ENCODE measurements at places on chromosomes 13 and 19.
A peak's percentile ranks its signal among the peaks of the same experiment; 100 is the strongest.

DNA sequence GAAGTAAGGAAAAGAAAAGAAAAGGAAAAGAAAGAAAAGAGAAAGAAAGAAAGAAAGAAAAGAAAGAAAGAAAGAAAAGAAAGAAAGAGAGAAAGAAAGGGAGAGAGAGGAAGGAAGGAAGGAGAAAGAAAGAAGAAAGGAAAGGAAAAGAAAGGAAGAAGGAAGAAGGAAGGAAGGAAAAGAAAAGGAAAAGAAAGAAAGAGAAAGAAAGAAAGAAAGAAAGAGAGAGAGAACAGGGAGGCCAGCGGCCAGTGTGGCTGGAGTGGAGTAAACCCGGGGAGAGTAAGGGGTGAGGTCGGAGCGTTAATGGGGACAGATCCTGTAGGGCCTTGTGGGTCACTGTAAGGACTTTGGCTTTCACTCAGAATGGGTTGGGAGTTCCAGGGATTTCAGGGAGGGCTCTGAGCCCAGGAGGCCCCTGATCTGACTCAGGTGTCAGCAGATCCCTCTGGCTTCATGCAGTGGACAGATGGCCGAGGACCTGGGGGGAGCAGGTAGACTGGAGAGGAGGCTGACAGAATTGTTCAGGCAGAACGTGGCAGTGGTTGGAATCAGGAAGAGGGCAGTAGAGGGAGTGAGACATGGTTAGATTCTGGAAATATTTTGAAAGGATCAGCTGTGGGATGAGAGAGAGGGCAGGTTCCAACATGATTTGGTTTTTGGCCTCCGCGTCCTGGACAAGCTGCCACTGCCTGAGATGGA lies 19.8 kb upstream of the FXYD3 start:
- no peak for DNase-seq

GRCh38 chr19:31344403-31344802 lies 4.8 kb downstream of the TSHZ3 start:
- DNase-seq, result no peak

DNA sequence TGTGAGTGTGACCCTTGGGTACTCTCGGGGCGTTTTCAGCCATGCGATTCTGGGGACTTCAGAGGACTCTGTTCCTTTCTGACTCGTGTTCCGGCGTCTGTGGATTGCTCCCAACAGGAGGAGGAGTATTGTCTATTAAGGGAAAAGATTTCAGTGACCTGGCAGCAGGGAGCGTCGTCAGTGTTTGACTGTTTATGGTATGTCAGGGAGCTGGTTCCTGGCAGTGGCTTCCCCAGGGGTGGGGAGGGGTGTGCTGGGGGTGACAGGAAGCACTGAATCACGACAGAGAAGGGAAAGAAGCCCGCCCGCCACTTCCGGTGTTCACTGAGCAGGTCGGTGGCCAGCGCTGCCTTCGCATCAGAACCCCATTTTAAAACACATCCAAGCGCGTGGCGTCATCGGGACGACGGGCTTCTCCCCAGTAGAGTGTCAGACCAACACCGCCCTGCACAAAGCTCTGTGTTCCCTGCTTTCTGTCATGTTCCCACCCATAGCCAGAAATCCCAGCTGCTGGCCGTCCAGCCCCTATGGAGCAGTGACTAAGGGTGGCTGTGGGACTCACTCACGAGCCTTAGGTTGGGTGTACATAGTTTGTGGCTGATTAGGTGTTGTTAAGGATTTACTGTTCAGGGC lies 33.8 kb downstream of the COL4A2 start:
- no peak for DNase-seq

DNA sequence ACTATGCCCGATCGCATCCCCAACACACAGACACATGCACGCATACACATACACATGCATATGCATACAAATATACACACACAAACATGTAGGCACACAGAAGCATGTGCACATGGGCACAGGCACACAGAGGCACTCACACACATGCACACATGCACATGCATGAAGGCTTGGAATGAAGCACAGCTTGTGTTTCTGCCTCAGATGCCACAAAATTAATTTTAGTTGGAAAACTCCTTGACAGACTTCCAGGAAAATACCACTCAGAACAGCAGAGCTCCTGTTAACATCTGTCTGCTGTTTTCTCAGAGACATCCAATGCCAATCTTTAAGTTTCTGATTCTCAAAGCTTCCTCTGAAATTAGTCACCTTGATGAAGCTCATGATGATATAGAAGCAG lies 532.7 kb downstream of the RFC3 start:
- DNase-seq, result no peak

DNA sequence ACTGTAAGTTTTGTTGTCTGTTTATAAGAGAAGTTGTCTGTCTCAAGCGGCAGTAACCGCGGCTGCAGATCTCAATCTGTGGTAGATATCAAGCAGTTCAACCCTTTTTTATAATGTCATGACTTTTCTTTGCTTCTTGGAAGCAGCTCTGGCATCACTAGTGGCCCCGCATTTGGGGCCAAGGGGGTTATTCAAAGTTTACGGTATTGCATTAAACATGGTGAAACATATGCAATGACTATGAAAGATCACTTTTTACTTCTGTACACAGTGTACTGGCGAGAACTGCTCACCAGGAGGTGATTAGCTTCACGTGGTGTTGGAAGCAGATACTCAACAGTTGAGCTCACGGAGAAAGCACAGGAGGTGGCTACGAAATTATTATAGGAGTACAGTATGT lies 4.6 kb upstream of the FFAR3 start:
- no peak for DNase-seq

DNA sequence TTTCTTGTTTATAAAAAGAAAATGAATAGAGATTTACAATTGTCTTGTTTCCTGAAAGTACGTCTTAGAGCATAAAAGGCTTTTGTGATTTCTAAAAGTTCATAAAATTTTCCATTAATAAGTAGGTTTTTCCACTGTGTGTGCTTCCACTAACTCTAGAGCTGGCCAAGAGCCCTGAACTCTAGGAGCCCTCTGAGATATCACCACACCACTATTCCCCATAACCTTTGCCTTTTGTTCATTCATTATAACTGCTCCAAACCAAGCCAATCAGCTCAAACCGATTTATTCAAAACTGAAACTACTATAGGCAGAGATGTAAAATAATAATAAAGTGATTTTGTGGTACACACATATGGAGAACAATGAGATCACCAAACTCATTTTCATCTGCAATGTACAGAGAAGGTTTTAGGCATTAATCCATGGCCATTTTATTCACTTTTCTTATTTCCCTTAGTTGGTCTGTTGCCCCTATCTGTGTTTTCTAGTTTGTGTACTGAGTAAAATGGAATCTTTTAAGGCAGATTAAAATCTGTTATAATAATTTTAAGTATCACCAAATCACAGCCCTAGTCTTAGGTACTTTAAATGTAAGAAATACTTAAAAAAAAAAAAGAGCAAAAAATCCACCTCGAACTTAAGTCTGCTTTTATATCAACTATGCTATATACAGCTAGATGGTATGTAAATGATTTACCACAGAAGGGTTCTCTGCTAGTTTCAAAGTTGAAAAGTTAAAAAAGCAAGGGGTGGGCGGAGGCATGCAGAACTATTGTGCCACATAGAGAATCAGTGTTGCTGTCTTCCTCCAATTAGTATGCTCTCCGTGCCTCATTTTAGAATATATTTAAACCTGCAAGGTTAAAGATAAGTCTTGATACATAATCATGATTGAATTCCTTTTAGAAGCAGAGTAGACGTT lies 311.3 kb downstream of the KLF12 start:
- no peak for DNase-seq

- DNase-seq, result no peak
Observed at GRCh38 chr13:93467175-93467574, 240.6 kb downstream of the GPC6 start.

- no peak for DNase-seq
Observed at GRCh38 chr13:47136504-47136941, 239.7 kb upstream of the HTR2A start.

DNA sequence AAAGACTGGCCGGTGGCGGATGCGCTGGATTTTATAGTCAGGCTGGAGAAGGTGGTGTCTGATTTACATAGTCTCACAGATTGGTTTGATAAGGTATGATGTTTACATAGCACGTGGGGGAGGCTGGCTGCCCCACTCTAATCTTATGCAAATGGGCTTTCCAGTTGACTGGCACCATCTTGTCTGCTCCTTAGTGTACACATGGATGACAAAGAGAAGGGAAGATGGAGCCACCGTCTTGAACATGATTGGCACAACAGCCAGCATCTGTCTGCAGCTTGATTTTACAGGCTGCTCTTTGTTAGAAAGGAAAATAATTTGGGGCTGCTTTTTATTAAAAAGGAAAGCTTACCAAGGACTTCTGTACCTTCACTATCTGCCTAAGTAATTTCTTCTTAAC lies 265.2 kb upstream of the MAB21L1 start:
- DNase-seq, result no peak

GRCh38 chr19:46739290-46739771 lies 6.5 kb upstream of the FKRP start:
- no peak for DNase-seq

DNA sequence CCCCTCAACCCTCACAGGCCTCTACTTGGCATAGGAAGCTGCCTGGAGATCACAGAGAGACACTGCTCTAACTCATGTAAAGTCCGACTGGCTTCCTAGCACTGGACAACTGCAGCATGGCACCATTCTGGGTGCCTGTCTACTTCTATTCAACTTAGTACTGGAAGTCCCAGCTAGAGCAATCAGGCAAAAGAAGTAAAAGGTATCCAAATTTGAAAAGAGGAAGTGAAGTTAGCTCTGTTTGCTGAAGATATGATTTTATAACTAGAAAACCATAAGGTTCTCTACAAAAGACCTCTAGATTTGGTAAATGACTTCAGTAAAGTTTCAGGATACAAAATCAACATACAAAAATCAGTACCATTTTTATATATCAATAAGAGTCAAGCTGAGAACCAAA lies 1017.6 kb downstream of the PCDH9 start:
- no peak for DNase-seq

DNA sequence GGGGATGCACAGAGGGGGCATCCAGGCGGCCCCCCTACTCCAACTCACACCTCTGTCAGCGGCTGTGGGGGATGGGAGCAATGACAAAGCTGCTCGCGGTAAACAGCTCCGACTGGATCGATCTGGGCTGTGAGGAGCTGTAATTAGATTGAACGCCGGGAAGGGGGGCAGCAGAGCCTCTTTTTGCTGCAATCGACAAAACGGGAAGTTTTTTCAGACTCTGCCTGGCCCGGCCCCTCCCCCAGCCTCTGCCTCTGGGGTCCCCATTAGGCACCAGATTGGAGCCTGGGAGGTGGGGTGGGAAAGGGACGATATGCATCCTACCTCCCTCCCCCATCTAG lies 16.3 kb downstream of the ONECUT3 start:
- DNase-seq, result no peak

GRCh38 chr19:46603752-46604231 lies 2.7 kb downstream of the CALM3 start:
- DNase-seq, result peak; percentile 84

DNA sequence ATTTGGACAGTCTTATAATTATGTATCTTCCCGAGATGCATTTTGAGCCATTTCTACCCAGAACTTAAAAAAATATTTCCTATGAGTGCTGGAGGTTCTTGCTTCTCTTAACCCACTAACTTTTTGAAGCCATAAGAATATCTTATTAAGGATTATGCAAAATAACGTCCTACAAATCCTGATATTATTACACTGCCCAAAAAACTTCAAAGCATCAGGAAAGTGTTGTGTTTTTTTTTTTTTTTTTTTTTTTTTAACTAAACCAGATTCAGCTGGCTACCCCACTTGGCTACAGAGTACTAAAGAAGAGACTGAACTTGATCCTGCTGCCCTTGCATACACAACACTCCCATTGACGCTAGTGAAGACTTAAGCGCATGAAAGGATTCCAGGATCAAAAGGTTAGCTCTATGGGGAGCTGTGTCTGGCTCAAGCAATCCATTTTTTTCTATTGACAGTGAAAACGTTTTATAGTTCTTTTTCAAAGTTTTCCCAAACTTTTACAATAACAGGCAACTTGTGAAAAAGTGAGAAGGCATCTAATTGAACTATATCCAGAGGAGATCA lies 141.4 kb downstream of the KCNRG start:
- DNase-seq, result no peak

DNA sequence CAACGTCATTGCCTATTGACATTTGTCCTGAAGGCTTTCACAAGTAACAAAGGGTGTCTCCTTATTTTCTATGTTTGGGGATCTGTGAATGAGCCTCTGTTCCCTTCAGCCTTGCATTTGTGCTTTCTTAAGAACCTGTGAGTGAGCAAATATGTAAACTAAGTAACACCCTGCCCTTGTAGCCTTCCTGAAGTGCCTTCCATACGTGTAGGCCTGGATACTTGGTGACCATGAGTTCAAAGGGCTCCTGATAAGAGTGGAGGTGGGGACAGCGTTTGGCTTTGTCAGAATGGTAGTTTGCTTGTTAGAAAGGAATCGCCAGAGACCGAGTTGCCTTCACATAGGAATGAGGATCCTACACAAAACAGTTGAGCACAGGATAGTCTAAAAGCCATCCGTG lies 14.5 kb upstream of the CCDC97 start:
- no peak for DNase-seq

DNA sequence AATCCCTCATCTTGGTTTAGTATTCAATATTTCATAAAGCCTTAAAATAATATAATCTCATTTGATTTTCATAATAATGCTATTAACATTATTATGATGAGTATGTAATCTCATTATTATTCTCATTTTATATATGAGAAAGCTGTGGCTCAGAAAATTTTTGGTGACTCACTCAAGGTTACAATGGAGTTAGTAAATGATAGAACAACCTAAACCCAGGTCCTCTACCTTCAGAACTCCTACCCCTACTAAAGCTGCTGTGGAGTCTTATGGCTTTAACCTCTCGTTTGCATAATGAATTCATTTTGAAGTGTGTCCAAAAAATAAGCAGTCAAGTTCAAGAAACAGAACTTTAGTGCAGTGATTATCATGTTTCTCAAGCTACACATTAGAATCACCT lies 226.3 kb downstream of the TBC1D4 start:
- DNase-seq, result no peak
